ENCODE measurements at places on chromosomes 4 and X.

DNA sequence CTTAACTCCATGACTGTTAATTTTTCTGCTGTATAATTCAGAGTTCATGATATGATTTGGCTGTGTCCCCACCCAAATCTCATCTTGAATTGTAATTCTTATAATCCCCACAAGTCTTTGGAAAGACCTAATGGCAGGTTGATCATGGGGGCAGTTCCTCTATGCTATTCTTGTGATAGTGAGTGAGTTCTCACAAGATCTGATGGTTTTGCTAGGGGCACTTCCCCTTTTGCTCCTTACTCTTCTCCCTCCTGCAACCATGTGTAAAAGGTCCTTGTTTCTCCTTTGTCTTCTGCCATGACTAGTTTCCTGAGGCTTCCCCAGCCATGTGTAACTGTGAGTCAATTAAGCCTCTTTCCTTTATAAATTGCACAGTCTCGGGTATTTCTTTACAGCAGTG lies 1751.9 kb downstream of the ARAP2 start:
- no peak for DNase-seq

DNA sequence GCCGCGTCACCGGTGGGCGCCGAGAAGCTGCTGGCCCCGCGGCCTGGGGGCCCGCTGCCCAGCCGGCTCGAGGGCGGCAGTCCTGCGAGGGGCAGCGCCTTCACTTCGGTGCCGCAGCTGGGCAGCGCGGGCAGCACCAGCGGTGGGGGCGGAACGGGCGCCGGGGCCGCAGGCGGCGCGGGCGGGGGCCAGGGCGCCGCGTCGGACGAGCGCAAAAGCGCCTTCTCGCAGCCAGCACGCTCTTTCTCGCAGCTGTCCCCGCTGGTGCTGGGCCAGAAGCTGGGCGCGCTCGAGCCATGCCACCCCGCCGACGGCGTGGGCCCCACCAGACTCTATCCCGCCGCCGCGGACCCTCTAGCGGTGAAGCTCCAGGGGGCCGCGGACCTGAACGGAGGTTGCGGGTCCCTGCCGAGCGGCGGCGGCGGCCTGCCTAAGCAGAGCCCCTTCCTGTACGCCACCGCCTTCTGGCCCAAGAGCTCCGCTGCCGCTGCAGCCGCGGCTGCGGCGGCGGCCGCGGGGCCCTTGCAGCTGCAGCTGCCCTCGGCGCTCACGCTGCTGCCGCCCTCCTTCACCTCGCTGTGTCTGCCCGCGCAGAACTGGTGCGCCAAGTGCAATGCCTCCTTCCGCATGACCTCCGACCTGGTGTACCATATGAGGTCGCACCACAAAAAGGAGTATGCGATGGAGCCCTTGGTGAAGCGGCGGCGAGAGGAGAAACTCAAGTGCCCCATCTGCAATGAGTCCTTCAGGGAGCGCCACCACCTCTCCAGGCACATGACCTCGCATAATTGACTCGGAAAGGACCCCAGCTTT lies 5.6 kb downstream of the PRDM8 start:
- no peak for DNase-seq

- DNase-seq, result no peak
Measured at GRCh38 chrX:97846718-97847237, 963.1 kb downstream of the RPA4 start.

DNA sequence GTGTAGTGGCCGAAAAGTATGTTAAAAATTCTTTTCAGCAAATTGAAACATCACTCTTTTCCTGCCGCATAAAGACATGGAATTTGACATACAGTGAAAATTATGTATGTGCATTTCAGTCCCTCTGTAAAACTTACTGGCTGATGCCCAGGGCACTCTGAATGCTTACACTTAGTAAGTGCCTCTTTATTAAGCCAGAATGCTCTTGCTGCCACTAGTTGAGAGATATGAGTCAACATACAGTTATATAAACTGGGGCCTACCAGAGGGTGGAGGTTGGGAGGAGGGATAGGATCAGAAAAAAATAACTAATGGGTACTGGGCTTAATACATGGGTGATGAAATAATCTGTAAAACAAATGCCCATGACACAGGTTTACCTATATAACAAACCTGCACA lies 38.1 kb upstream of the TRPC5 start:
- DNase-seq, result no peak

- no peak for DNase-seq
Measured at GRCh38 chrX:10039821-10040793, 72.9 kb downstream of the CLDN34 start.

- no peak for DNase-seq
Measured at GRCh38 chr4:55172694-55173287, 47.4 kb upstream of the KDR start.

DNA sequence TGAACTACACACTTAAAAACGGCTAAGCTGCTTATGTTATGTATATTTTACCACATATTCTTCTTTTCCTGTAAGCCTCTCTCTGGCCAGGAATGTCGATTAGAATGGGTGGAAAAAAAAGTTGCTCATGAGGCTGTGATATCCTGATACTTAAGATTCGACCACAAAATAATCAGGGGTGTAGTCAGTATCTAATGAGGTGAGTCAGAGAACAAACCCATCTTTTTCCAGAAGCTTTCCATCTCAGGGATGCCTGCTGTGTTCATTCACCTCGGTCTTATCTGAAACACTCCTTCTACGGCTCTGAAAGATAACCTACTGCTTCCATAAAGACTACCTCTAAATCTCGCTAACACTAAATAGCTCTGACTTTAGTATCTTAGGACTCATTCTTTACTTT lies 142.7 kb upstream of the MAP3K15 start:
- DNase-seq, result no peak

- DNase-seq, result no peak
Measured at GRCh38 chr4:185470501-185471195, 885 bp downstream of the CCDC110 start.

DNA sequence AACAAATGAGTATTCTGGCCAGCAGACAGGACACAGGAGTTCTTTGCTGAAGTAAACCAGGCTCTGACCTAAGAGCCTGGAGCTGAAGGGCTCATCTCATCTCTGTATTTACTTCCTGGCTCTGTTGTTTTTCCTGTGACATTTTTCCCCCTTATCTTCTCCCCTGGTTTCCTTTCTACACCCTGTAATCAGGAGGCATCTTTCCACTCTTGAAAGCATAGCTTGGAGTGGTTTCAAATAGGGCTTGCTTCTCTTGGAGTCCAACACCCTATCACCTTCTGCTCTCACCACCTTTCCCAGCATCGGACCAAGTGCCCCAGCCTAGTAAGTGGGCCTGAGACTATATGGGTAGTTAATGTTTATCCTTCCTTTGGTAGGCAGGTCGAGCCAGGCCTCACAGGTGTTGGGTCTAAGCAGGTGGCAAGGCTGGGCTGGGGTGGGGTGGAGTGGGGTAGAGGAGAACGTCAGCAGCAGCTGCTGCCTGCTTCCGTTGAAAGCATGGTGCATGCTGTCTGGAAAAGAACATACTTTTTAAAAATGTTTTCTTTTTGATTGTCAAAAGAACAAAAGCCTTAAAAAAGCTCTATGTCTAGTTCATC lies 1.2 kb downstream of the DRP2 start:
- DNase-seq, result no peak

DNA sequence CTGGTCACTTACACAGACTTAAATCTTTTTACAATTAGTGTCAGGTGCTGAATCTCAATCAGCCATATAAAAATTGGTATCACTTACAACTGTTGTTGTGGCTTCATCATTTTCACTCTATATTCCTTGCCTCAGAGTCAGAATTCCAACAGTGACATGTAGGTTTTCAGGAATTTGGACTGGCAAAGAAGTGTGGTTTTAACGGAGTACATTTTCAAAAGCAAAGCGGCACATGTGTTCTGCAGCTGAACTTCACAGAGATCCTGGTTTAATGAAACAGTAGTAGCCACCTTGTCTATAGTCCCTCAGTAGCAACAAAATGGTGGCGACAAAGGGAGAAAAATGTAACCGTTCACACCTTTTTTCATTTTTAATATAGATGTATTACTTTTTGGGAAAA lies 486.6 kb downstream of the FAT4 start:
- DNase-seq, result no peak

- peak; percentile 81 for DNase-seq
Measured at GRCh38 chr4:94207469-94208224, at the start of gene SMARCAD1. Gene SMARCAD1 (plus strand): TSS chr4:94207865. CDS start chr4:94208395, 530 bp downstream.

DNA sequence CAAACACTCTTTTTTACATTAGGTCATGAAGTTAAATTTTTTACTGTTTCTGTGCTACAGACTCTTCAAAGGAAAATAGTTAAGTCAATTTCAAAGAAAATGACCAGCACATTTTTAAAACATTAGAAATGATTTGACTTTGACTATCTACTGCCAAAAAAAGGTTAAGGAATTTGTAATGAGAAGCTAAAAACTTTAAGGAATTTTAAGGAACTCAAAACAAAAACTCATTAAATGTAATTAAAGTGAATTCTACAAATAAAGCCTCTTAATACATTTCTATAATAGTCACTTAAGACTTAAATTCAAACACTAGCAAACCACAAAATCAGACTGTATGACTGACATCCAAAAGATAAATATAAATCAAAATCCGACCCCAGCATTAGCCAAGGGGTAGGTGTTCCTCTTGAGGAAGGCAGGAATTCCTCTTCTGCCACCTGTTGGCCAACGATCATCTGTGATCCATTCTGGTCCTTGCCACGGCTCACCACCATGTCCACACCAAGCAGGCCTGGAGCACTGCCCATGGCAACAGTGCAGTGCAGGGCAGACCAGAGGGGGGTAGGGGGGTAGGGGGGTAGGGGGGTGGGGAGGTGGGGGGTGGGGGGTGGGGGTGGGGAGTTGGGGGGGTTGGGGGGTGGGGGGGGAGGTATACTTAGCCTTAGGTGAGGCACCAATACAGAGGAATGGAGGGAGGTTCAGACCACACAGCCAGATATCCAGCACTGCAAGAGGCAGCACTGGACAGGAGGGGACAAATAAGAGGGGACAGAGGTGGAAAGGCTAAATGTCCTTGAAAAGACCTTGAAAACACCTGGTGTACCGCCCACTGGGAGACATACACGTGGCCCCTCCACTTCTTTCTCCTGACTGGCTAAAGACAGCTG lies 287.4 kb downstream of the CHIC1 start:
- no peak for DNase-seq

DNA sequence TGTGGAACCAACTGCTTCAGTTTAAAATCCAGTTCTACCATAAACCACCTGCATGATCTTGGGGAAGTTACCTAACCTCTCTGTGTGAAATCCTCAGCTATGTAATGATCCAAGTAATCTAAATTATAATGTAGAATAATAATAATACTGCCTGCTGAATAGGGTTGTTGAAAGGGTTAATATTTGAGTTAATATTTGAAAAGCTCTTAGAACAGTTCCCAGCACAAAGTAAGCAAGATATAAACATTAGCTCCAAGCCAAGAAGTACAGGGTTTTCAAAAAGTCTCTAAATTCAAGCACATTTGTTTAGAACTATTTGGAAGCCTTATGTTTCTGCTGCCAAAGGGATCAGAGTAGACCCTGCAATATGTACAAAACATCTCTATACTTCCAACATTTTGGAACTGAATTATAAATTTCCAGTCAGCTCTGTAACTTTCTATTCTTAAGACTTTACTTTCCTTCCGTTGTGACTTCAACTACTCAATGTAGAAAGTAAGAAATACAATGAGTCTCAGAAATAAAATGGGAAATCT lies 76.7 kb upstream of the FAM9C start:
- no peak for DNase-seq

- no peak for DNase-seq
Measured at GRCh38 chr4:91280551-91281290, 1023.0 kb upstream of the GRID2 start.

DNA sequence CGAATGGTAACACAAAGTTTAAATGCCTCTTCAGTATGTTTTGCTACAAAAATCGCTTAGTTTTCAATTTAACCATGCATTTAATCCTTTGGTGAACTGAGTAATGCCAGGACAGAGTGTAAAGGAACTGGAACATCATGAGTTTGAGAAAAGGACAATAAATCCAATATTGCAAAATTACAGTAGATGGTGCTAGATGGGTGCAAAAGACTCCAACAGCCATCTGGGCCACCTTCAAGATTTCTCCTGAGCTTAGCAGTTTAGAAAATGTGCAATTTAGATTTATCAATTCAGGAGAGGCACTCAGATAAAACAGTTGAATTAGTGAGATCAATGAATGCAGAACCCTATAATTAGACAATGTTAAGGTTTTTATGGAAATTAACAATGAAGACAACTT lies 33.2 kb upstream of the MID1IP1 start:
- no peak for DNase-seq

GRCh38 chr4:7779432-7779768 lies 160.3 kb downstream of the AFAP1 start:
- no peak for DNase-seq

- DNase-seq, result no peak
Measured at GRCh38 chrX:50643525-50644137, 170.4 kb downstream of the SHROOM4 start.

- DNase-seq, result no peak
Measured at GRCh38 chrX:153642051-153642654, 4.8 kb upstream of the DUSP9 start.

DNA sequence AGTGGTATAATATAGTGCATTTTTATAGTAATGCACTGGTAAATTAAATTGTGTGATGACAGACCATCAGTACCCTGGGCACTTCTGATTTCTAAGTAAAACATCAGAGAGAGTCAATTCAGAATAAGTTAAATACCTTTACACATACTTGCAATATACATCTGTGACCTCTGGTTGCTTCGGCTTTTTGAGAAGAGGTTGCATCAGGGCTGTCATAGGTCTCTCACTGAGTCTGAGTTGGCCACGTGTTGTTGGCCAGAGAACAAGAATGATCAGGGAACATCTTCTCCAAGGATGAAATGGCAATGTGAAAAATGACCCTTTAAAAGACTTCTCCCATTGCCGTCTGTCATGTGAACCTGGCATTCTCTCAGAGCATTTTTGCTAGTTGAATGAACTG lies 36.9 kb upstream of the PUDP start:
- no peak for DNase-seq

DNA sequence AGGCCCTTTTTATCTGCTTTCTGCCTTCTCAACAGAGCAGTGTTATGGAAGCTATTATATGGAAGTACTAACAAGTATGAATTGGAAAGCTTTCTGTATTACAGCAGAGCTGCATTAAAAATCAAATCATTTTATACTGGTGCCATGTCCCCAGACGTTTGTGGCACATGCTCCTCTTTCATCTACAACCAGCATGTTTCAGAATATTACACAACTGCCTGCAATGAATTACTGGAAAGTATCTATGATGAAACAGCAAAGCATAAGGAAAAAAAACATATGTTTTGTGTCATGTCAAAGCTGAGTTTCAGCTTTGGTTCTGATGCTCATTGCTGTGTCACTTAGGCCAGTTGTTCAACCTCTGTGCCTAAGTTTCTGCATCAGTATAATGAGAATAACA lies 576.8 kb downstream of the GBA3 start:
- DNase-seq, result no peak

Measured in GM12864 (cell line).